ENCODE measurements at places on chromosomes 1 and 21.

DNA sequence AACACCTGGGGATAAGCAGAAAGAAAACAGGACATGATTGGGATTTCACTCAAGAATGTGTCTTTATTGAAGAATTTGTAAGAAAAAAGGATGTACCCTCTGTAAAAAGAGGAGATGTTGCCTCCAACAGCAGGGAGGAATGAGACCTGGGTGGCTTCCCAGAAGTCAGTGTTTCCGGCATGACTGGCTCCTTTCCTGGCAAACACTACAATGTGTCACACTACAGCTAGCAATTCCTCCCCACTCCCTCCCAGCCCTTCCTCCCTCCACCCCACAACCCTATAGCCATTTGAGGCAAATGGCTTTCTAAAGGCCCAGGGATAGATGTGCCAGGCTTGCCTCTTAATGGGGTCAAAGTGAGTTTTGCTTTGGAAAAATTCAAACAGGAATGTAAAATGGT, 11.5 kb upstream of the COL8A2 start:
- DNase-seq = no peak

- DNase-seq = no peak
Measured at GRCh38 chr21:37787456-37787855, 128.8 kb downstream of the KCNJ6 start.

GRCh38 chr1:19311931-19312781, at the start of the genes AKR7A2 and SLC66A1:
TSS of gene AKR7A2 (minus strand) at chr1:19312144. CDS start at chr1:19312124, 20 bp downstream.
TSS of gene SLC66A1 (plus strand) at chr1:19312326. CDS start at chr1:19317678, 5,352 bp downstream.
- peak; percentile 92 for DNase-seq

- no peak for DNase-seq
Measured at GRCh38 chr1:58583496-58583895, 6.4 kb upstream of the TACSTD2 start.

GRCh38 chr1:119968068-119968492, 71.8 kb upstream of the ADAM30 start:
- no peak for DNase-seq

DNA sequence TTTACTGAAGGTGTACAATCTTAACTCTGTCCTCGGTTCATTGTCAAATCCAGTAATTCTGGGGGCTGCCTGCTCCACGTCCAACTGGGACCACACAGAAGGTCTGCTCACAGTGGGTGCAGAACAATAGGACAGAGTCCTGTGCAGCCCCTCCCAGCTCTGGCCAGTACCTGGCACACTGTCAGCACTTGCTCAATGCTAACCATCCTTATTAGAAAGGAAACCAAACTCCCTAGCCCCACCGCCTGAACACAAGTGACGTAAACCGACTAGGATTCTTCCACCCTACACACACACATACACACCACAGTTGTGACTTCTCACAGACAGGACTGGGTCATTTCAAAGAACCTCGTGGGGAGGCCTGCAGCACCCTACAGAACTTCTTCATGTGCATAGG, 5.2 kb downstream of the BCAR3 start:
- DNase-seq = no peak

- DNase-seq = no peak
Measured at GRCh38 chr1:53688381-53689102, 50.4 kb downstream of the GLIS1 start.

DNA sequence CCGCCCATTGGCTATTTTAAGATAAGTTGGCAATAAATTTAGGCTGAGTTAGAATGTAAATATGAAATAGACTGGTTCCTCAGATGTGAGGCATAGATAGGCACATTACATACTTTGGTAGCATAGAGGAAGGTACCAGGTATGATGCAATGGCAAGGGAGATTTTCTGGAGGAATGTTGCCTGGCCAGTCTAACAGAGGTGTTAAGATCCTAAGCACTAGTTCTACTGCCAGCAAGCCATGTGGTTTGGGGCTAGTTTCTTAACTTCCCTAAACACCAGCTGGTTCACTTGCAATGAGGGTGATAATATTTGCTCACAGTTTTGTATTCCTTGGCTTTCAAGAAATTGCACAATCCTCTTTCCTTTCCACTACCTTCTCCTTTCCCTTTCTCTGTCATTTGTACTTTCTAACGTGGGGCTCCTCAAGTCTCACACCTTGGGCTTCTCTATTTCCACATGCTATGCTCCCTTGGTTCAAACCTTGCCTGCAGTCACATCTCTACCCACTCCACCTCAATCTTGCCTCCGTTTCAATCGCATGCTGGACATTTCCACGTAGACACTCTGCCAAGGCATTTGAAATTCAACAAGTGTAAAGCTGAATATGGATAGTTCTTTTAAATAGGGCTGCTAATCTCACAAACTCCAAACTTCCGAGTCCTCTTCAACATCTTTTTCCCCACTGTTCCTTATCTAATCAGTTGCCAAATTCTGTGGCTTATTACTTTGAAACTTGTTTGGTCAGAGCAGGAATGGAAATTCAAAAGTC, 4.7 kb upstream of the CD55 start:
- no peak for DNase-seq

GRCh38 chr1:4847711-4848110, 193.3 kb downstream of the AJAP1 start:
- DNase-seq = no peak

- DNase-seq = no peak
Measured at GRCh38 chr21:31042080-31042464, 3.8 kb upstream of the KRTAP19-8 start.

DNA sequence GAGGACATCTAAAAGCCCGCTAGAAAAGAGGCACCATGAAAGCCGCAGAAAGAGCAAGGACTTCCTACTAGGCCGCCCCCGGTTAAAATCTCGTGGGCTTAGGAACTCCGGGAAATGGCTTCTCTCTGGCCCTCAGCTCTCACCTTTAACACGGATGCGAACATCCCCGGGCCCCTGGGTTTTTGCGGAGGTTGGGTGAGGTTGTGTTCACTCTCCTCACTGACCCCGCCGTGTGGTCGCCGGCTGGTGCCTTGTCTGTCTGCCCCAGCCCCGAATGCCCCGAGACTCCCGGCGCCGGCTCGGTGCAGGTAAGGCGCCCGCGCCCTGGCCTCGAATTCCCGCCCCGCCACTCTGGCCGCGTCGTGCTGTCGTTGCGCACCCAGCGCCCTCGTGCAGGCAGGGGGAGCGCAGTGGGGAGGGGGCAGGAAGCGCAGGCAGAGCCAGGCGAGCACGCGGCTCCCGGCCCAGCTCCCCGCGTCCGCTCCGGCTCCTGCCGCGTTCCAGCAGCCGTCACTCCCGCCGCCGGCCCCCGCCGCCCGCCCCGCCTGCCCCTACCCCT, at the start of gene SHISAL2A:
SHISAL2A (plus strand) TSS at position 437 of the 559 bp plus-strand sequence. CDS start 326 bp downstream, outside the sequence.
- no peak for DNase-seq

DNA sequence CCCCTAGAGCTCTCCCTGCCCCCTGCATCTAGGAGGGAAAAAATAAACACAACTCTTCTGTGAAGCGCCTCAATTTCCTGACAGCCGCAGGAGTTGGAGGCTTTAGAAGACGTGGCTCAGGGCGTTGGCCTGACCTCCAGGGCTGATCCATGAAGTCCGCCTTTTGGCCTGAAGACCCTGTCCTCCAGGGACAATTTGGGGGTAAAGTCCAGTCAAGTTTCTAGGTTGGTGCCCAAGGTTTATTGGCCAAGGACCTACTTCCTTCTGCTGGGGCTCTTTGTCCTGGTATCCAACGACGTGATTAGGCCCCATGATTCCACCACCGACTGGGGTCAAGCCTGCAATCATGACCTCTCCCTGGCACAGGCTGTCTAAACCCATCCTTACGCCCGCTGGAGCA, 54.9 kb downstream of the PTPRF start:
- no peak for DNase-seq

GRCh38 chr1:243345205-243345604, 89.4 kb downstream of the SDCCAG8 start:
- no peak for DNase-seq

DNA sequence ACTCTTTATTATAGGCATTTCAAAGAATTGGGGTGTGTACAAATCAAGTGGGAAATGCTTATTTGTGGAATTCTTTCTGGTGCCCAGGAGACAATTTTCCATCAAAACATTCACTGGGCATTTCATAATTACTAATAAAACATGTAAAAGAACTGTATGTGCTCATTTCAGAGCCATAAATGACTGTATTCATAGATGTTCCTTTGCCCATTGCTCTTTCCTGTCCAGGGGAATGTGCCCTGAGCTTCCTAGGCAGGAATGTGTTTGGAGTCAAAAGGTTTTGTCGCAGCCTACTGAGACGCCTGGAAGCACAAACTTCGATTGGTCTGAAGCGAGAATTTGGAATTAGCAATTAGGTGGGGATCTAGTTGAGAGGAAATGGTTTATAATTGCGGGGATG, 43.7 kb upstream of the EXOSC10 start:
- no peak for DNase-seq

GRCh38 chr1:218123968-218124367, 161.1 kb upstream of the RRP15 start:
- no peak for DNase-seq

- no peak for DNase-seq
Measured at GRCh38 chr1:226029093-226029496, 30.0 kb upstream of the SDE2 start.

DNA sequence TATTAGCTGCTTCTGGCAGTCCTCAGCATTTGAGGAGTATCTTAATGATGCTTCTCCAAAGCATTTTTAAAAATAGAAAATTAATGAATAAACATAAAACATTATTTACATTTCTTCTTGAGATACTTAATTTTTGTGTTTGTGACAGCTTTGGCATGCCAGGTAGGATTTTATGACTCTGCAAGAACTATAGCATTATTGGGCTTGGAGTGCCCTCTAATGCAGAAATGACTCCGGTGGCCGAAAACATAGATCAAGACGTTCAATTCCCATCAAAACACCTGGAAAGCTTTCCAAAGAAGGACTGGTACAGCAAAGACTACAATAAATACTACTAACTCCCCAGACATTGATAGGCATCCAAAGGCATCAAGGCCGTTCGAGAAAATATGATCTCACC, 366.4 kb upstream of the CXADR start:
- no peak for DNase-seq

GRCh38 chr1:25039229-25039628, 109.2 kb upstream of the RUNX3 start:
- no peak for DNase-seq

GRCh38 chr1:78663923-78664322, 14.3 kb downstream of the IFI44 start:
- no peak for DNase-seq

DNA sequence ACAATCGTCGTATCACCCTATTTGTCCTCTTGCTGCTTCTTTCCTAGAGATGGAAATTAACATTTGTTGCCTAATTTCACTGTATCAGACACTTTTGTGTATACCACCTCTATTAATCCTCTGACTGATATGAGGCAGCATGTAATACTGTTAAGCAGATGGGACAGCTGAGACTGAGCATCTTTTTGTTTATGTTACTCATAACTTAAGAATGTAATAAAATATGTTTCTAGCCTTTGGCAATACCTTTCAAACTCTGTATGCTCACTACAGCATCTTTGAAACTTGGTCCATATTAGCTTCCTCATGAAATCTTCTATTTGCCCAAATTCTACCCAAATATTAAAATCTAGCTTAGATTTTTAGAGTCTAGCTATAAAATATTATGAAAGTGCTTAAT, 2.3 kb downstream of the OR14K1 start:
- no peak for DNase-seq

GRCh38 chr1:12438349-12438924, 179.6 kb downstream of the DHRS3 start:
- DNase-seq = no peak

DNA sequence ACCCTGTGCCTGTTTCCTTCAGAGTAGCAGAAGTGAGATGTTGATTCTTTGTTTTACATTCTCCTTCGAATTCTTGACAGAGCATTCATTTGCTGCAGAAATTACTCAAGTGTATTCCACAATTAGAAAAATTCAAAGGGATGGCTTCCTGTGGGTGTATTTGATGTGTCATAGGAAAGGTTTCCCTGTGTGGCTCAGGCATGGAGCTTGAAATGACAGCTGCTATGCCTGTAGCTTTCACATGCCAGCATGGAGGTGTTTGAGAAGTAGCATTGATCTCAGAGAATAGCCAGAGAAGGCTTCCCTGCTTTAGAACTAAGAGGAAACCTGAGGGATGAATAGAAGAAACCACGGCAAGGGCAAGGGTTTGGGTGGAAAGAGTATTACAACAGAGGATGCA, 317.2 kb upstream of the DEPDC1 start:
- DNase-seq = peak; percentile 2

DNA sequence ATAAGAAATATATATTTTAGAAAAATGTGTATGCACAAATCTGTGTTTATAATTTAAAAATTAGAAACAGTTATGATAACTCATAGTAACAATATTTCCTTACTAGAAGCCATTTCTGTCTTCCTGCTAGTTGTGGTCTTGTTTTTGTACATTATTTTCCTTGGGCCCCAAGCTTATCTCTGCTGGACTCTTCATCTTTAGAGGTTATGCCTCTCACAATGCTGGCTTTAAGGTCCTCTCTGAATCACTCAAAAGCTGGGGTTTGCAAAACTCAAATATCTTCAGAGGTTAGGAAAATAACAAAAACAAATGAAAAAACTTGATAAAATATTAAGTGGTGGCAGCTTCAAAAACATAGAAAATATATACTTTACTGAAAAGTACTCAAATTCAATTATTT, 133.8 kb downstream of the PTPRC start:
- no peak for DNase-seq

DNA sequence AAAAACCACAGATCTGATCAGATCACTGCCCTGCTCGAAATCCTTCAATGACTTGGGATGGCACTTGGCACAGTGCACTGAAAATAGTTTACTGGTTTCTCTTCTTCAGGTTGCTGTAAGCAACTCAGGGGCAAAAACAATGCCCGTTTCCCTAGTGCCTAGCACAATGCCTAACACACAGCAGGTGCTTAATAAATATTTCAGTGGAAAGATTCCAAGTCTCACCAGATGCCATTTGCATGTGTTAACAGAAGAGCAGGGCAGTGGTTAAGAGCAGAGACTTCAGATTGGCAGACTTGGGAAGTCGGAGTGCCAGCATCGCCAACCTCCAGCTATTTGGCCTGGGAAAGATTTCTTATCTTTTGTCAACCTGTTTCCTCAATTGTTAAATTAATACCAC, 10.9 kb upstream of the METTL25B start:
- DNase-seq = no peak

- DNase-seq = no peak
Measured at GRCh38 chr21:45209046-45209445, 78.6 kb downstream of the POFUT2 start.

DNA sequence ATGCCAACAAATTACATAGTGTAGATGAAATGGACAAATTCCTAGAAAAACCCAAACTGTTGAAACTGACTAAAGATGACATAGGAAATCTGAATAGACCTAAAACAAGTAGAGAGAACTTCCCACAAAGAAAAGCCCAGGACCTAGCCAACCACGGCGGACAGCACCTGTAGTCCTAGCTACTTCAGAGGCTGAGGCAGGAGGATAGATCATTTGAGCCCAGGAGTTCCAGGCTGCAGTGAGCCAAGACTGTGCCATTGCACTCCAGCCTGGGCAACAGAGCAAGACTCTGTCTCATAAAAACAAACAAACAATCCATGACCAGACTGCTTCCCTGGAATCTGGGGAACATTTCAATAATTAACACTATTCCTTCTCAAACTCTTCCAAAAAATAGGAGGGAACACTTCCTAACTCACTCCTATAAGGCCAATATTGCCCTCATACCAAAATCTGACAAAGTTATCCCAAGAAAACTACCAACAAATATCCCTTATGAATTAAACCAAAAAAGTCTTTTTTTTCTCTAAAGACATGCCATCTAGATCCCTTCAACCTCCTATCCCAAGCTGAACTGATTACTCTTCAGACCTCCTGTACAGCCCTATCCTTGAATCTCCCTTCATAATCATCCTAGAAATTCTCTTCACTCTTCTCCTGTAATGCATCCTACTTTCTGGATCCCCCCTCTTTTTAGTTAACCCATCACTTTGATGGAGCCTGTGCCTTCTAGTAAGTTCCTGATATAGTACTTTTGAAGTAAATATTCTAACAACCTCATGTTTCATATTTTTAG, 15.5 kb downstream of the ZNF644 start:
- DNase-seq = no peak

GRCh38 chr1:156700736-156701531, 4.4 kb downstream of the CRABP2 start:
- no peak for DNase-seq

All from anterior cingulate cortex (tissue), 58 donors.